Activated CD4-positive, alpha-beta T cell treated with anti-CD3 and anti-CD28 coated beads for 24 hours (primary cell): ENCODE measurements at places on chromosomes 7 and 10.

- no peak for DNase-seq
These were observed 181.4 kb downstream of the ARID5B start for GRCh38 chr10:62082729-62083411.

DNA sequence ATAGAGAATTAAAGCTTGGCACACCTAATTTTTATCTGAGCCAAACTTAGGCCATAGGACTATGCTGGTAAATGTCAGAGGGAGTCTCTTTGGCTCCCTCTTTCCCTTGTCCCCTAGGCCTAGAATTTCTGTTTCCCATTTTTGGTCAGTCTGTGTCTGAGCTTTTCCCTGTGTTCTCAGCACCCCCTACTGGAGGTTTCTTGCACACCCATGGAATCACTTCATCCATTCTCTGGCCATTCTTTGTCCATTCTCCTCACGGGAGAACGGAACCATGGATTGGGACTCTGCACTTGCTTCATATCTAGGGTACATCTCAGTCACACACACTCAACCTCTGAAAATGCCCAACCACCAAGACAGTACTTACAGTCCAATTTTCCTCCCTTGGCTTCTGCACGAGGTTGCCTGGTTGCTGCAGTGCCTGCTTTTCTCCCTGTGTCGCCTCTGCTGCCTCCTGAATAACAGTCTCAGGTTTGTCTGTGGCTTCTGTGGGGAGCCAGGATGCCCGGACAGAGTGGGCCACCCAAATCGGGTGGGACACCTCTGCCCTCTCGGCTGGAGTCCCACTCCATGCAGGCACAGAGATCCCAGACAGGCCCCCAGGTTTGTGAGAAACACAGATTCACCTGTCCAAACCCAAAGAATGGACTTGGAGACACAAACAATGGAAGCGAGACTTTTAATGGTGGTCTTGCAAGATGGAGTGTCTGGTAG, 35.1 kb upstream of the DNAH11 start:
- no peak for DNase-seq

DNA sequence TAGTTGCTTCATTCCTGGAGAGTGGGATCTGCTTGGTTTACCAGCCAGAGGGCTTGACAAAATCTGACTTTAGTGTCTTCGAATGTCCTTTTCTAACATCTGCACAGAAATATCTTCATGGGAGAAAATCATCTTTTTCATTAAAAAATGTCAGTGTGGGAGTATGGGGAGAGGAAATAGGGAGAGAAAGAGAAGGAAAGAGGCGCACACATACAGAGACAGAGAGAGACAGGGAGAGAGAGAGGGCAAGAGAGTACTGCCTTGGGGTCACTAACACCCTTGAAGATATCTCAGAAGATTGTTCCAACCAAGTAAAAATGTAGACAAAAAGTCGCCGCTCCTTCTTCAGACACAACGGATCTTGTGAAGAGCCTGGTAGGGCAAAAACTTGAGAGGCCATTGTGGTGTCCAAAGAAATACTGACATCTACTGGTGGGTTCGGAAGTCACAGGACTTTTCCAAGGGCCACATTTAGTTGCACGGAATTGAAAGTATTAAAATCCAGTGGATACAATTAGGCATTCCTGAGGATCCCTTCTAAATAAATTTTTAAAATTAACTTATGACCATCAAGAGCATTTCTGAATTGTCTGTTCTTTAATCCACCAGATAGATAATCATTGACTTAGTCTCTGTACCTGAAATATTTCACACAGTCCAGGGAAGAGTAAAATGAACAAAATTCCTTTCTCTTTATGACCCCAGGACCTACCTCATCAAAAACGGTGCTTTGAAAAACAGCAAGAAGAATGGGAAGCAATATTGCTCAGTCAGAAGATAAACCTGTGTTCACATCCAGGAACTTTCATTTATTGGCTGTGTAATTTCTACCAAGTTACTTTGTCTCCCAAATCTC, 29.7 kb downstream of the VIM start:
- peak; percentile 52 for DNase-seq

GRCh38 chr7:24052572-24053260, 231.3 kb upstream of the NPY start:
- DNase-seq = no peak

DNA sequence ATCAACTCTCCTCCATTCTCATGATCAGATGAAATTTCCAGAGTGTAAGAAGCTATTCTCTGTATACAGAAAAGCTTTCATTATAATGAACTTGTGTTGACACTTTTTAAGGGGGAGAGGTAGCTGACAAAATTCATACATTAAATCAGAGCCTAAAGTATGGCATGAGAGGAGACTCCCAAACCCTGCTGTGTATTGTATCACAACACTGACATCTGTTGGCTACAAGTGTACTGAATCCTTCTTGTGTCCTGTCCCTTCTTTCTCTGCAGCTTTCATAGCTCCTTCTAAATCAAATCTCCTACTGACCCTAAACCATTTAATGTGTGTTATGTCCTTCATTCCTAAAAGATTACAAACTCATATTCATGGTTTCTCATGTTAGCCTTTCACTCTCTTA, 70.9 kb downstream of the GCC1 start:
- DNase-seq = no peak

DNA sequence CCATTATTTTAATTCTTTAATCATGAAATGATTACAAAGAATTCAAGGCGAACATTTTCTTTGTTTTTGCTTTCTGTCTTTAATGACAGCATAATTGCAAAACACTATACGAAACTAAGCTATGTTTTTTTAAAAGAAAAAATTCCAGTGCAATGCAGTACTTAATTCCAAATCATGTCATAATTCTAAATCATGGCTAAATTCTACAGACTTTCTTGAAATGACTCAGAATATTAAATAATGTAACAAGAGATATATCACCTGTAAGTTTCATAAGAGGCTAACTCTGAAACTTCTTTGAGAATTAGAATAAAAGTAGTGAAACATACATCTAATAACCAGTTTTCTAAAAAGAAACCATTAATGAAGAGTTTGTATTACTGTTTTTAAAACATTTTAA, 671.6 kb downstream of the PARD3 start:
- DNase-seq = no peak

- no peak for DNase-seq
These were observed 179.8 kb downstream of the IPMK start for GRCh38 chr10:58087896-58088295.

DNA sequence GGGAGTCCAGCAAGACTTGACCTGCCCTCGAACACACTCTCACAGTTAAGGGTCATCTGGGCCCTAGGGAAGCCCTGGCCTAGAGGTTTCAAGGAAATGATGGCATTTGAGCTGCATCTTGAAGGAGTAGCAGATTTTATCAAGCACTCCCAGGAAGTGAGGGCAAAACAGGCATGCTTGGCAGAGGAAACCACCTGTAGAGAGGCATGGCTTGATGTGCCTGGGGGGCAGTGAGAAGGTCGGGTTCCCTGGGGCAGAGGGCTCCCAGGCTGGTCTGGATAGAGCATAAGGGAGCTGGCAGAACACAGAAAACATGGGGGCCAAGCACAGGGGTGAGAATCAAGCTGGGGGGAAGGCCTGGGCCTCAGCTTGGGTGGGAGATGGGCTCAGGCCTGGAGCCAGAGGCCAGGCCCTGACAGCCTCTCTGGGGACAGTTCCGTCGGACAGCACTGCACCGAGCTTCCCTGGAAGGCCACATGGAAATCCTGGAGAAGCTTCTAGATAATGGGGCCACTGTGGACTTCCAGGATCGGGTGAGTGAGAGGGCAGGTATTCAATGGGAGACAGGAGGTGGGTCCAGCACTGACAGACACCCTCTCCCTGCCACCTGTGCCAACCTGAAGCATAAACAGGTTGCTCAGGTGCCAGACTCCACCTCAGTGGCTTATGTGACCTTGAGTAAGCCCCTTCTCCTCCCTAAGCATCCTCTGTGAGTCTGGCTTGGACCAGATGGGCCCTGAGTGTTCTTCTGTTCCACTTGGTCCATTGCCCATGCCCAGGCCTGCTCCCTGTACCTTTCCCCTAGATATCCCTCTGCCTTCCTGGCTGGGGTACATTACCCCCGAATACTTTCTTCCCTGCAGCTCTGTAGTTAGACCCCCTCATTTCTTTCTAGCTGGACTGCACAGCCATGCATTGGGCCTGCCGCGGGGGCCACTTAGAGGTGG, 3.5 kb upstream of the HOGA1 start:
- DNase-seq = no peak

DNA sequence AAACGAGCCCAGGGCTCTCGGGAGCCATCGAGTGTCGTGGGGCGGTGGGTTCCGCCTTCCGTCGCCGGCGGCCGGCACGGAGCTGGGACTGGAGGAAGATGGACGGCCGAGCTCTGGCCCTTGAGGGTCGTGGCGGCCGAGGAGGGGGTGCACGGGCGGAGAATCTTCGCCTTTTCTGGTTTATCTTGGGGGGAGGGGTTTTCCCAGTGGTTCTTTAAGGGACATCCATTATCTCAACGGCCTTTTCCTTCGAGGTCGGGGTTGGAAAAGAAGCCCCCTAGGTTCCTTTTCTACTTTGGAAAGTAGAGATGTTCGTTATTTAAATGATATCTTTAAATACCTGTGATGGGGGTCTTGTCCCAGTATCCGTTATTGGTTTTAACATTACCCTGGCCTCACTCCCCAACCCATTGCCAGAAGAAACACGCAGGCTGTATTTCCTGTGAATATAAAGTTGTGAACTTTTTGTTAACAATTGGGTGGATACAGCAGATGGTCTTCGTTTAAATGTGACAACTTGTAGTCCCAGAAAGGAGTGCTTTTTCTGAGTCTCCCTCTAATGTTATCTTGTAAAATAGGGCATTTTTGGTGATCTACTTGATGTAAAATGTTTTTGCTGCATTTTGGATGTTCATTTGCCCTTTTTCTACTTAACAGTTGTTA, 765 bp downstream of the CCAR1 start:
- no peak for DNase-seq

DNA sequence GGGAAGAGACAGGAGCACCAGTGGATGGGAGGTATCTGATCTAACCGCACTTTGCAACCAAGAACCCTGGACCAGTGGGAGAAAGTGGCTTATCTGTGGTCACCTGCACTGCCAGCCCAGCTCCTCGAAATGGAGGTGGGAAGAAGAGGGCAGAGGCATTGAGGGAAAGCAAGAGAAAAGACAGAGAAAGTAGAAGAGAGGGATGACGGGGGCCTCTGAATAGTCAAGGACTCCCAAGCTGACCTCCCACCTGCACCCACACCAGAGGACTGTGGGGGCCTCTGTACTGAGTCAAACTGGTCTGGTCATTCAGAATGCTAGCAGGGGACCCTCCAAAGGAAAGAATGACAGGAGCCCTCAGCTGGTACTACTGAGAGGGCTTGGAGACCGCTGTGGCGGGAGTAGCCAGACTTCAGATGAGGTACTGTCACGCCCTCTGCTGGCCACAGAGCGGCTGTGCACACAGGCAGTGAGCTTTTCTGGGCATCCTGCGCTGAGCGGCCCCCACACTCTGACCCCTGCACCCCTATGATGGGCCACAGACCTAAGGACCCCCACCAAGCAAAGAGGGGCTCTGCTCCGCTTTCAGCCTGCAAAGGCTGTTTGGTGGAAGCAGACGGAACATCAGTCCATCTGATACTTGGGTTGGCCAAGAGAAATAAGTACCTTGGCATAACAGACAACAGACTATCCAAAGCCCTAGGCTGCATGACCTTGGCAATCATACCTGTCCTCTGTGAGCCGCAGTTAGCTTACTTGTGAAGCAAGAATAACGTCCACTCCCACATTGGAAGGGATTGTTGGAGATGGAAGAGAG, 112.9 kb downstream of the COL13A1 start:
- peak; percentile 18 for DNase-seq

- no peak for DNase-seq
These were observed 473.0 kb downstream of the PLXDC2 start for GRCh38 chr10:20289070-20289828.

- DNase-seq = no peak
These were observed 23.9 kb downstream of the ITGA8 start for GRCh38 chr10:15695852-15696251.

- no peak for DNase-seq
These were observed at the start of gene FAM131B for GRCh38 chr7:143362131-143363015. TSS of gene FAM131B (minus strand) at chr7:143362713. CDS start at chr7:143362603, 110 bp downstream.

- DNase-seq = no peak
These were observed 598.6 kb downstream of the SH2D4B start for GRCh38 chr10:81136261-81136660.

- no peak for DNase-seq
These were observed 6.0 kb downstream of the KIF5B start for GRCh38 chr10:32050177-32050576.

GRCh38 chr7:129438839-129439651, 4.8 kb downstream of the STRIP2 start:
- peak; percentile 45 for DNase-seq

DNA sequence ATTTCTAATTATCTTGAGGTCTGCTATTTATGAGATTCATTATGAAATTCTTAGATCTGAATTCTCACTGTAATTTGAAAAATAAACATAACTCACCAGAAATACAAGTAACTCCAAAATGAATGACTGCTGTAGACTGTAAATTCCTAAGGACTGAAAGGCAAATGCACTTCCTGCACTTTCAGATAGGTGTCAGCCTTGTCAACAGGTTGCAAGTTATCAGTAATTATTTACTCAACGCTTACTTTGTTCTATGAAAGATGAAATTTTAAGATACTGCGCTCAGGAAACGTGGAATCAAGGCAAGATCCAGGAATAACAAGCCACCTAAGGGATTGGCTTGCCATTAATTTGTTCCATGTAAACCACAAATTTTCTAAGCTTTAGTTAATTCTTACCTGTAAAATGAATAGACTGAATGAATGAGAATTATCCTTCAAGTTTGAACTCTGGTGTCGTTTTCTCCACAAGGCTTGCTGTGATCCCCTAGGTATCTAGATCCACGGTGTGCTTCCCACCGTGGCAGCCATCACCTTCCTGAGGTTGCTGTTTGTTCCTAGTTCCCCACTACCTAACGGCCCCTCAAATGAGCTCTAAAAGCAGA, 12.6 kb downstream of the DHX32 start:
- DNase-seq = no peak

DNA sequence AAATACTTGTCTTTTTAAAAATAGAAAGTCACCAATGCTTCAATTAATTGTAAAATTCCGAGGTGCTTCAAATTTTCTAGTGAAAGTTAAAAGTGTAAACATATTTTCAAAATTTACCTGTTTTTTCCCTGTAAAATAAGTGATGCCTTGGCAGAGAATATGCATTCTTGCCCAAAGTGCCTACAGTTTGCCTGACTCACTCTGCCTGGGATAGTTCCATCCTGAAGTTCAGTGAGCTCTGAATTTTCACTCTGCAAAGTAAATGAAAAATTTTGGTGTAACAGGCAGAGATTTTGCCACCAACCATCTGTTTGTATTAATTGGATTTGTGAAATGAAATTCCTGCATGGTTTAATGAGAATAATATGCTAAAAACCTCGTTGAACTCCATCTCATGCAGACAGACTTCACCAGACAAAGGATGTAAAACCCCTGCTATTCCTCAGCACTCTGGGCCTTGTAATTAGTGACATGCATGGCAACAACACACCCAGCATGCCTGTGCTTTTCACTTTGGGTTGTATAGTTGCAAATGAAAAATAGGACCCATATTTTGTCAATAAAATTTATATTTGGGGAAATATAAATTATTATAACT, 117.4 kb upstream of the GNAI1 start:
- no peak for DNase-seq

- DNase-seq = no peak
These were observed 37.5 kb upstream of the OCM2 start for GRCh38 chr7:98027342-98028033.

GRCh38 chr10:117126034-117126433, 12.0 kb downstream of the VAX1 start:
- no peak for DNase-seq

- DNase-seq = no peak
These were observed 148.1 kb upstream of the CELF2 start for GRCh38 chr10:10869592-10869991.
